ENCODE measurements at places on chromosomes 13 and 19. TPM values are rescaled to one million over a fixed set of nuclear protein-coding genes. Genes with fewer than 3 reads are reported as not detected.

AP1M2 gene
- total RNA-seq: 85.8 TPM

DACH1 gene
- total RNA-seq: 14.6 TPM

MEDAG gene
- total RNA-seq: 13.0 TPM

WDR88 gene
- 3.9 TPM for total RNA-seq

ZNF490 gene
- 7.2 TPM for total RNA-seq

LRFN3 gene
- 21.7 TPM for total RNA-seq

KCNRG gene
- total RNA-seq: 3.9 TPM

KLK4 gene
- total RNA-seq: 330 TPM

FARSA gene
- total RNA-seq: 65.0 TPM

ZNF583 gene
- 3.6 TPM for total RNA-seq

TBCB gene
- 119 TPM for total RNA-seq

SULT2A1 gene
- total RNA-seq: not detected

C19orf67 gene
- total RNA-seq: 0.97 TPM

F2RL3 gene
- total RNA-seq: 0.36 TPM

CGB8 gene
- not detected for total RNA-seq

ZFP28 gene
- 17.8 TPM for total RNA-seq

FCAR gene
- not detected for total RNA-seq

NXNL1 gene
- total RNA-seq: not detected

JAK3 gene
- 10.1 TPM for total RNA-seq

TMPRSS9 gene
- 2.2 TPM for total RNA-seq

RAD23A gene
- total RNA-seq: 113 TPM

ZNF93 gene
- total RNA-seq: 6.1 TPM

CEACAM4 gene
- total RNA-seq: 0.59 TPM

PEAK3 gene
- 0.27 TPM for total RNA-seq

GARIN5B gene
- total RNA-seq: not detected

EFNA2 gene
- total RNA-seq: not detected

ASF1B gene
- total RNA-seq: 5.1 TPM

DCLK1 gene
- total RNA-seq: 3.9 TPM

LILRA6 gene
- total RNA-seq: not detected

ZNF121 gene
- 31.6 TPM for total RNA-seq

COL5A3 gene
- total RNA-seq: 2.0 TPM

CRX gene
- not detected for total RNA-seq

C3 gene
- total RNA-seq: 95.1 TPM

KIR2DL3 gene
- not detected for total RNA-seq

TLE2 gene
- 61.9 TPM for total RNA-seq

PABPC3 gene
- total RNA-seq: 4.5 TPM

PPM1N gene
- total RNA-seq: 1.8 TPM

SRRM5 gene
- total RNA-seq: 0.28 TPM

ZSCAN22 gene
- total RNA-seq: 4.1 TPM

SERPINE3 gene
- not detected for total RNA-seq

PTH2 gene
- total RNA-seq: not detected

ZNF331 gene
- total RNA-seq: 30.6 TPM

ZNF772 gene
- 37.9 TPM for total RNA-seq

ZFP82 gene
- 6.3 TPM for total RNA-seq

RNF17 gene
- 16.4 TPM for total RNA-seq

ZNF729 gene
- not detected for total RNA-seq

IGFL3 gene
- total RNA-seq: not detected

PSG1 gene
- total RNA-seq: not detected

SLC15A1 gene
- total RNA-seq: 0.34 TPM

EPN1 gene
- 345 TPM for total RNA-seq

TMEM150B gene
- not detected for total RNA-seq

CGB7 gene
- total RNA-seq: 2.1 TPM

ZNF559 gene
- total RNA-seq: 30.3 TPM

SH2D3A gene
- 45.1 TPM for total RNA-seq

DIAPH3 gene
- 0.27 TPM for total RNA-seq

RASGRP4 gene
- total RNA-seq: 1.6 TPM

POU2F2 gene
- total RNA-seq: 17.4 TPM

DKKL1 gene
- 1.0 TPM for total RNA-seq

Measured in prostate gland (tissue), 2 donors.